ENCODE measurements at places on chromosomes 7 and 10.

- no peak for DNase-seq
Observed at GRCh38 chr7:79782256-79782655, 328.8 kb upstream of the MAGI2 start.

DNA sequence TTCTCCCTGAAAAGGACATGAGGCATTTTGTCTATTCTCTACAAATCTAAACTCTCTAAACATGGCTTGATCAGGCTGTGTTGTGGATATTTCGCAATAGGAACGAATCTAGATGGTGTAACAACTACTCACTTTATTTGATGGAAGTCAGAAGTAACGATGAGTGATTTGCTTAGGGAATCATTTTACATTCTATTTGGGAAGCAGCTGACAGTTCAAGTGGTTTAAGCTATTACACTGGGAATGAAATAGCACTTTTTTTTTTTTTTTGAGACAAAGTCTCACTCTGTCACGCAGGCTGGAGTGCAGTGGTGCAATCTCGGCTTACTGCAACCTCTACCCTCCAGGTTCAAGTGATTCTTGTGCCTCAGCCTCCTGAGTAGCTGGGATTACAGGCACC lies 44.1 kb downstream of the NPY start:
- no peak for DNase-seq

DNA sequence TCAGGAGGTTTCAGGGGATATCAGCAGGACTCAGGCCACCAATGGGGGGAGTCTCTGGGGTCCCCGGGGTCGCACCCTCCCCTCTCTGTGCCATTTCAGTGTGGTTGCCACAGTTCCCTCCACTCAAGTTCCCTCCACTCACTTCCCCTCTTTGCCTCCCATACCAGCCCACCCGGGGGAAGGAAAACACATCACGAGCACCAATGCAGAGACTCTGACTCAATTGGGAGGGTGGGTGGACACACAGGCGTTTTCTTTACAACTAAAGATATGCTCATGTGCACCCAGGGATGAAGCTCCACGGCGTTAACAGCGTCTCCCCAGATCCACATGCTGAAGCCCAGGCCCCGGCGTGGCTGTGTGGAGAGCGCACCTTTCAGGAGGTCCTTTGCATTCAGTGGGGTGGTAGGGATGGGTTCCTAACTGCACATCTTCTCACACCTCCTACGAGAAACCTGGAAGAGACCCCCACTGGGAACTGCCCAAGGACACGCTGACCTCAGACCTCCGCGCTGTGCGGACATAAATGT lies 254.1 kb downstream of the ZMYND11 start:
- no peak for DNase-seq

- DNase-seq = peak; percentile 30
Observed at GRCh38 chr10:29688230-29688661, 53.5 kb upstream of the SVIL start.

DNA sequence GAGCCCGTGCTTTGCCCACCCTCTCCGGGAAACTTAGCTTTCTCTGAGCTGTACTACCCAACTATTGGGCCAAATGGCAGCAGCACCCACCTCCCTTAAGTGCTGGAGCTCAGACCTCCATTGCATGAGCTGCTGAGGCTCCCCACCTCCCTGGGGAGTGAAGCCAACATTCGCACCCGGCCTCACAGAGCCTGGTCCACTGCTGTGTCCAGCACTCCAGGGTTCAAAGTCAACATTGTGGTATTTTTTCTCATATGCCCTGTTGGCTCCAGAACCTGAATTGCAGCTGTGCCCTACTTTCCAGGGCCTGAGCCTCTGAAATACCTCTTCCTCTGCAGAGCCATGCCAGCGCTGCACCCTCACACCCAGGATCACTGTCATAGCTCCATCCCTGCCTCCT lies 29.7 kb downstream of the ITGA8 start:
- no peak for DNase-seq

GRCh38 chr7:128833148-128833945 lies 3.1 kb downstream of the FLNC start:
- peak; percentile 99 for DNase-seq

DNA sequence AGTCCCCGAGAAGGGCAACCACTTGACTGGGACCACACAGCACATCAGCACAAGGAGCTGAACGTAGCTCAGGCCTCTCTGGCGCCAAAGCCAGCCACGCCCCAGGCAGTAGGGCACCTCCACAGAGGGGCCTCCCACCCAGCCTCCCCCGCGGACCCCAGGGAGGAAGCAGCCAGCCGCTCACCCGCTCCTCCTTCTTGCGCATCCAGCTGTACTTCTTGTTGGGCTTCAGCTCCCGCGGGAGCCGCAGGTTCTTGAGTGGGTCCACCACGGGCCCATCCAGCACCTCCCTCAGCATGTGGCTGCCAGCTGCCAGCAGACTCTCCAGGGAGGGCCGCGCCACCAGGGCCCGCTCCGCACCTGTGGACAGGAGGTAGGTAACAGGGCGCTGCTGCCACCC lies 61.2 kb downstream of the TNRC18 start:
- no peak for DNase-seq

- peak; percentile 16 for DNase-seq
Observed at GRCh38 chr10:3780021-3780770, 4.8 kb downstream of the KLF6 start.

DNA sequence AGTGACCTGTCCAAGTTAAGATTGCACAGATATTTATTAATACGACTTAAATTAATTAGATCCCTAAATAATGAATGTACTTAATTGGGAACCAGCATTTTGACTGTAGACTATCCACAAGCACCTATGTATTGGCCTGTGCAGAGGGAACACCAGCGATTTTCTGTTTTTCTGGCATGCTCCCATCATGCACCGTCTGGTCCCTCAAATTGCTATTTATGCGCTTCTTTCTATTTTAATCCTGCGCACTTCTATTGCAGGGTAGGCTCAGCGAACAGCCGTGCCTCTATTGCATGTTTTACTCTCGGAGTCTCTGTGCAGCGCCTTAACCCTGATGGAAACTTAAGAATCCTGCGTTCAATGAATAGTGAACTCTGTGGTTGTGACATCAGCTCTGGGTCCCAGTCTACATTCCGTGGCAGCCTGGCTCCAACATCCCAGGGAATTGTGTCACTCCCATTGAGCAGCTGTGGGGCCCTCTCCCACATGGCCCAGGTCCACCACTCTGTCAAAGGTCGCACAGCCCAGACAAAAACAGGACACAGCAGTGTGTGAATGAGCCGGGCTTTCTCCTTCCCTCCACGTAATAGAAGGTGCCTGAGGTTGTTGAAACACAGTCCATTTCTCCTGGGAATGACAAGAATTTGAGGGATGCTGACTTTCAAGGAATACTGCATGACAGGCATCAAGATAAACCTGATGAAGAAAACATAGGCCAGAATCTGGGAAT lies 239.7 kb upstream of the KLF6 start:
- DNase-seq = no peak

DNA sequence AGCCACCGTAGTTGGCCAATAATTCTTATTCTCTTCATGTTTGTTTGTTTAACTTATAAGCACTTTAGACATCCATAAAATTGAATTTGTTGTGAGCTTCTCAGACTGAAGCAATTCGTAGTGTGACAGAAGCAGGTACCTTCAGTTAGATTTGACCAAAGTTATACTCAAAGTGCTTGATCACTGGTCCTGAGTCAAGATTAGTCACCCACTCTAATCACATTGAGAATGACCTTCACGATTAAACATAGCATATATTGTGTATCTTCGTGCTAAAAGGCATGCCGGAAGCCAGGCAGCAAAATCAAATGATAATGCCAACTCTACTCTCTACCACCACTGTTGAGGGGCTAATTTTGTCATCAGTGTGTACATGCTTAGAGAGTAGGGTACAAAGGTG lies 763.7 kb upstream of the MBL2 start:
- no peak for DNase-seq

DNA sequence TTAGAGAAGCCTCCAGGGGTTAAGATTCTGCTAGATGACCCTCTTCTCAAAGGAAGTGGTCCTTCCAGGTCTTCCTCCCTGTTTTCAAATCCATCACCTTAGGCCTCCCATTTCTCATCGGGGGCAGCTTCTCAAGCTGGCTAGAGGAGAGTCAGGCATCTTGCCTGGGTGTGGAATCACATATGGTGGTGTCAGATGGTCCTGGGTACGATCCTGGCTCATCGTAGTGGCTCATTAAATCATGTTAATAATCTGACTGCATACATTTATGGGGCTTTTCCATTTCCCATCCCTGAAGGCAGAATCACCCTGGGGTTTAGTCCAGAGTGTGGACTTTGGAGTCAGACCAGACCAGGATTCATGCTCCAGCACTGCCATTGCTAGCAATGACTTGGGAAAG lies 132.6 kb downstream of the RPS24 start:
- DNase-seq = no peak
